Stimulated activated CD8-positive, alpha-beta memory T cell treated with anti-CD3 and anti-CD28 coated beads, Interleukin-4, amount 100 ng/mL, for 4 hours (primary cell): ENCODE measurements at places on chromosomes 2 and 18.

DNA sequence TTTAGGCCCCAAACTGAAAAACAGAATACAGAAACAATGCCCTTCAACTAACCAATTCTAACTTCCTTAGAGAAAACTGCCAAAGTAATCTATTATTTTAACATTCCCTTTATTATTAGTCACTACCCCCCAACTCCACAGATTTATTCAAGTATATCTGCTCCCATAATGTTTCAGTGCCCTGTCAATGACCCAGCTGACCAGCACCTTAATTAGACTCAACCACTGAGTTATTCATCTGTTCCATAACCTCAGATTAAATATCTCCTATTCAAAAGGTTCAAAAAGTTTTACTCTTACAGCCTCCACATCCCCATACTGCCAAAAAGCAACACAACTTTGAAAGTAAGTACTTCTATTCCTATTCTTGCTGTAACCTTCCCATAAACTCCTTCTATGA lies 202.4 kb downstream of the EXOC6B start:
- DNase-seq: no peak

GRCh38 chr2:6845312-6845711 lies 20.4 kb downstream of the CMPK2 start:
- no peak for DNase-seq

DNA sequence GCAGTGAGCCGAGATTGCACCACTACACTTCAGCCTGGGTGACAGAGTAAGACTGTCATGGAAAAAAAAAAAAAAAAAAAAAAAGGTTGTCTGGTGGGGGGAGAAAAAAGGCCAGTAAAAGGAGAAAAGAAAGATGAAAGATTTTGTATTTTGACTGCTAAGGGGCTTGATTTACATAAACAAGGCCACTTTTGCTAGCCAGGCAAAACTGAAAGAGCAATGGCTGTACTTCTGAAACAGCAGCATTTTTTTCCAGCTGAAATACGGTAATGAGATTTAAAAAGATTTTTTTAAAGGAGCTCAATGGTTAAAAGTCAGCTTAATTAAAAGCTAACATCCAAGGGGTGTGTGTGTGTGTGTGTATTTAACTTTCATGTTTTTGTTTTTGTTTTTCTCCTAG lies 11.3 kb upstream of the OXER1 start:
- DNase-seq: no peak

- no peak for DNase-seq
Observed at GRCh38 chr2:56871644-56872043, 687.9 kb downstream of the CCDC85A start.

GRCh38 chr18:28684746-28685355 lies 507.9 kb upstream of the CDH2 start:
- DNase-seq: no peak

DNA sequence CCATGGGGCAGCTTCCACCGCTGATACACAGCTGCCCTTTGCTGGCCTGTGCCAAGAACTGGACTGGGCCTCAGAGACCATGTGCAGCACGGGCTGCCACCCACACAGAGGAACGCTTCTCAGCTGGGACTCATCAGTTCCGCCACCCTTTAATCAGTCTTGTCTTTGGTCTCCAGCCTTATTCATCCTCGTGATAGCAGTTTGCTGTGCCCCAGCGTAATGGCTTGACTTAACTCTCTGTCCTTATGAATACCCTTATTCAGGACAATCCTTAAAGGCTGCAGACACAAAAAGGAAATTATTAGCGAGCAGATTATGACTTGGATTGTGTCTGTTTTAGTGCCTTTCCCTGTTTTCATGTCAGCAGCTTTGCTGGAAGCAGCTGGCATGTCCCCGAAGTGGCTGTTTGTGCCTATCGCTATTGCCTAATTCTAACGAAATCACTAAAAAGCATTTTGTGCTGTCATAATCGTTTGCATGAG lies 108.9 kb upstream of the DAPL1 start:
- DNase-seq: no peak

DNA sequence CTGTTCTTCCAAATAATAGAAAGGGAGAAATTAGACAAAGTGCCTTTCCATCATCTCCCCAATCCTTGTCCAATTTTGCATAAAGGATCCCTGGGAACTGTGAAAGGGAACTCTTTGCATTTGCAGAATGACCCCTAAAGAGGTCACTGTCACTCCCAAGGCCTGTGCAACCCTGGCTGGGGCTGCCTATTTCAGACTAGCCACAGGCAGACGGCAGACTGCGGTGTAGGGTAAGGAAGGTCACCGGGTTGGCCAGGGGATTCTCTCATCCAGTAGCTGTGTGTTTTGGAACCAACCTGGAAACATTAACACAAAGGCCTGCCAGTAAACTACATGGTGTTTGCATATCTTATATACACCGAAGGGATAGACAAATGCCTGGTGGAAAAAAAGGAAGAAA lies 818.7 kb downstream of the BCL11A start:
- DNase-seq: no peak

DNA sequence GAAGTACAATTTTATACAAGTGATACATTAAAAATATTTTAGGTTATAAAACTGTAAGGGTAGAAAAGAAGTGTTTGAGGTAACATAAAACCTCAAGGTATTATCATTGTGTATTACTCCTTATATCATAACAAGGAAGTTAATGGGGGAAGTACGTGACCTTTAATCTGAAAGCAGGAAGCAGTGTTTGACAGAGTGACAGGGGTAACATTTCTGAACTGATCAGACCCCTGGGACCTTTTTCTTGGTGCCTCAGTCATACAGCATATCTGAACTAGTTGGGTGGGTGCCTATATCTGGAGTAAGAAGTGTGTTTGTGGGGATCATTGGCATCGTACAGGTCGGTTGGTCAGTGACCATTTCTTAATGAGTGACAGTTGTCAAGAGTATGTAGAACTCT lies 43.0 kb downstream of the MALT1 start:
- DNase-seq: no peak

DNA sequence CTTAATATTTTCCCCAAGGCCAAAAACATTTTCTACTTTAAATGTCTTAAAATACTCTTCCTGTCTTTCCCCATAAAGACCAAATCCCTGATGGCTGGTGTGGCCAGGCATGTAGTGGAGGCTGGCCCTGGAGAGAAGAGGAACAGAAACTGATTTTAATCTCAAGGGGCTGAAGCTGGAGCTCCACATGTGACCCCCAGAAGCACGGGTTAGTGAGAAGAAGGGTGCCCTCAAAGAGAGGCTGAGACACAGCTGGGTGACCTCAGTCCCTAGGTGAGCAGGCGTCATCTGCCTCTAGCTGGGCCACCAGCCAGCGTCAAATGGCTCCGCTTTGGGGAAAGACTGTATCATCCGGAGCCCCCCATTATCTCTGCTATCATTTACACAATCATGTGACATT lies 19.3 kb upstream of the TMEM18 start:
- DNase-seq: no peak

DNA sequence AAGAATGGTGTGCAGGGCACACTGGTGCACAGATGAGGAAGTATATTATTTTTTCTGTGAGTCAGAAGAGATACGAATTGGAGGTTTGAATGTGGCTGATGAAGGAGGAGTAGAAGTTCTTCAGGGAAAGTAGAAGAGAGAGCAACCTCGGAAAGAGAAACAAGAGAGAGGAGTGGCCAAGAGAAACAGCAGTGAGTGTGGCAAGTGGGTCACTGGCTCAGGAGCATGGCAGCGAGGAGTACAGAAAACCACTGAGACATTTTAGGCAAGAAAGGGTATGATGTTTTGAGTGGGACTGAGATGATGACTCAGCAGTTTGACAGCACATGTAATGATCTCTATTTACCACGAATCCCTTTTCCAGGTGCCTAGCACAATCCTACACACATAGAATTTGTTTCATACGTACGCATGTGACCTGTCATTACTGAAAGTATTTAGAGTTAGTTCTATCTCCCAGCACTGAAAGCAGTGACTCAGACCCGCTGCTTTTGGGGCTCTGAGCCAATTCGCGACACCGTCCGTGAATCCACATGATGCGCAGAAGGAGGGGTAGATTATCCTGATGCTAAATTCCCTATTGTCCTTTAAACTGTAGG lies 915.4 kb downstream of the DCDC2C start:
- no peak for DNase-seq

GRCh38 chr2:130369311-130369964 lies 13.6 kb downstream of the PTPN18 start:
- DNase-seq: no peak

DNA sequence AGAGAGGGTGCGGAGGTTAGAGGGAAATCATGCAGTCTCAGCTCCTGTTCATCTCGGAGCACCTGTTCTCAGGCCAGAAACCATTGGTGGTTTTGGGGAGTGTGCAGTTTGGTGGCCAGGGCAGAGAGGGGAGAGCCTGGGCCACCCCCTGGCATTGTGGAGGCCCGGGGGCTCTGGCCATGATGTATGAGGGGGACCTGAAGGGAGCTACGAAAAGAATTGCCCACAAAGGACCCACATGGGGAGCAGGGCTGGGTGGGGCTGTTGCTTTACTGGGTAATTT lies 87.7 kb downstream of the DGKD start:
- no peak for DNase-seq

DNA sequence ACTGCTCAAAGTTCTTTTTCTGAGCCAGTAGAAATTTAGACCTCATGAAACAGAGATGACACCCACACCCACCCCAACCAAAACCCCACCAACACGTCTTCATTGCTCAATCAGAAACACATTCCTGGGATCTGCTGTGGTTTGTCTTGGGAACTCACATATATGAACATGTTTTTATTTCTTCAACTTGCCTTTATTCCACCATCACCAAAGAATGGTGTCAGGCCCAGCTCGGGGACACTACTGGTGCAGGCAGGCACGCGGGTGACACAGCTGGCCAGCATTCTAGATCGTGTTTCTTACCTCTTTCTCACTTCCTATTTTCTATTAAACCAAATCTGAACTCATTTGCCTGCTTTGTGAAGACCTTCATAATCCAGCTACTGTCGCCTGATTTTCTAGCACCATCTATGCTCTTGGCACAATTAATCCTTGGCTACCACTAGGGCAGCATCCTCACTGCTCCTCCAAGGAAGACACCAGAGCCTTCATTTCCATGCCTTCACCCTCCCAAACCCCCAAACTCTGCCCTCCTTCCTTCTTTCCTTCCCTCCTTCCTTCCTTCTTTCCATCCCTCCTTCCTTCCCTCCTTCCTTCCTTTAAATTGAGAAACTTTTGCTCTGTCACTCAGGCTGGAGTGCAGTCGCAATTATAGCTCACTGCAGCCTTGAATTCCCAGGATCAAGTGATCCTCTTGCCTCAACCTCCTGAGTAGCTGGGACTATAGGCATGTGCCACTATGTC lies 157.1 kb downstream of the BCL2 start:
- DNase-seq: no peak

GRCh38 chr2:196365145-196365544 lies 193.8 kb upstream of the STK17B start:
- DNase-seq: no peak

DNA sequence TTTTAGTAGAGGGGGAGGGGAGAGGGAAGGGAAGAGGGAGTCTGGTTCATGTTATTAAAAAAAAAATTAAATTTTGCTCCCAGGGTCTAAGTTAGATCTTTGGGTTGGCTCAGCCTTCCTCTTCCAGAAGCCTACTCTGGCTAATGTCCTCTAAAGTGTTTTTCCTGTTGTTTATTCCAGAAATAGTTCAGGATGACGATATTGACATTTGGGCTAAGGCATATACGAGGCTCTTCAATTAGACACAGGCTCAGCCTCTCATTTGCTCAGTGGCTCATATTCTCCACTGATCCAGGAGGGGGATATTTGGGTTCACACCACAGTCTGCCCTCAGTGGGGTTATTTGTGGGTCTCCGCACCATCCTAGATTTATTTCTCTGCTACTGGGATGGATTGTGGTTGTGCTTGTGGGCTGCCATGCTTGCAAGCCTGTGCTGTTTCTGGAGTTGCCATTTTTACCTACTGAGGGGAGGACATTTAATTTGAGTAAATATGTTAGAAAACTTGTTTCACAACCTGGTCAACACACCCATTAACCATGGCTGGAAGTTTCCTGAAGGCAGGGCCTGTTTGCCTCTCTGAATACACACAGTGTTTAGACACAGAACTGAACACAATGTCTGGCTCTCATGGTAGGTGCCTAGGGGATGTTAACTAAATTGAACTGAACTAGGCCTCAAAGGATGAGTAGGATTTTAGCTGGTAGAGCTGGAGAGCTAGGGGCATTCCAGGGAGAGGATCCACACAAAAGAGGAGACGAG lies 257.5 kb upstream of the EPAS1 start:
- no peak for DNase-seq

- DNase-seq: no peak
Observed at GRCh38 chr2:142825861-142826260, 51.6 kb upstream of the KYNU start.

GRCh38 chr2:128233790-128234395 lies 84.8 kb downstream of the HS6ST1 start:
- DNase-seq: no peak

DNA sequence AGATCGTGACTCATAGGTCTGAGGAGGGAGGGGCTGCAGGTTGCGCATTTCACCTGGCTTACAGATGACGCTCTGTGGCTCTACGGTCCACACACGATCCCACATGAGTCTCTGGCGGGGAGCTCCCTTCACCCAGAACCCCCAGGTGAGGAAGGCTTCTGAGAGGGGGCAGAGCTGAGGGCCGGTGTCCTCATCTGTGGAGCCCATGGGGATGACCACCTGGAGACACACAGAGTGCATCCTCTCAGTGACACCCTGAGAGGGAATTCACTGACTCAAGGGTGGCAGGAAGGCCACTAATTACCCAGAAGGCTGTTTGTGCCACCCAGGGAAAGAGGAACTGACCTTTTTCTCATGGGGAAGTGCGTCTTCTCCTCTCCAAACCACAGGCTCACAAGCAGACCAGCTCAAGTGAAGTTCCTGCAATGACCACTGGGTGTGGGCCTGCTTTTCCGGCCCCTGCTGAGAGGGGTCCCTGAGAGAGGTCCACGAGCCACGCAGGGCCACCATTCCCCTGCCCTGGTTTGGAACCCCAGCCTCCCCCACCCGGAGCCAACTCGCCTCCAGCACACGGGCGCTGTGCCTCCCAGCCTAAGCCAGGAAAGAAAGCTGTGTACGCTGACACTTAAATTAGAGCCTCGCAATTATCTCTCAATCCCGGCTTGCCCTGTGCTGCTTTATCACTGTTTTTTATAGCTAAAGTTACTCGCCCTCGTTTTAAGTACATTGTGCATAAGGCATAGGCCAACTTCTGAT lies 114.1 kb downstream of the BCL11A start:
- no peak for DNase-seq

DNA sequence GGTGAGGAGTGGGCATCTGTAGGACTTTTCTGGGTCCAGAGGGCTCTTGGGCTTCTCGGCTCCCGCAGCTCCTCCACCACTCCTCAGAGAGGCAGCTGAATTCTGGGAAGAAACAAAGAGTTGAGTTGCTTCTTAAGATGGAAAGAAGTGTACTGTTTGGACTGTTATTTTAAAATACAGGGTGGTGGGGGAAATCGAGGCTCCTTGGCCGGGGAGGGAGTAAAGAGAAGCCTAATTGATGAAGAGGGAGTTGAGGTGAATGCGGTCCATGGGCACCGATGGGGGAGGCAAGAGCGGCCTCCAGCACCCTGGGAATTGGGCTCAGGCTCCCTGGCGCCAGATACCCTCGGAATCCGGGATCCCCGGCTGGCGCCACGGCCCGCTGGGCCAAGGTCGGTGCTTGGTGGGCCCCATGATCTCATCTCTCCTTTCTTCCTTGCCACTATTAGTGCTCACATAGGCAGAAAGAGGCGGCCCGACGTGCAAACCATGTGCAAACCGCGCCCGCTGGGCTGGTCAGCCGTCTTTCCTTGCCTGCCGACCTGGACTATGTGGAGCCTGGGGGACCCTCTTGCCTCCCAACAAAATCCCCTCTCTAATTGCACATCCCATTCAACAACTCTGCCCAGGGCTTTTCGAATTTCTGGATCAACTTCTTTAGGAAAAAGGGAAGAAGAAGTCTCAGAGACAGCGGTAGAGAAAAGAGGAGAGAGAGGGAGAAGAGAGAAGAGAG lies 604 bp upstream of the SIX3 start:
- DNase-seq: no peak
